ENCODE measurements at places on chromosomes 1 and 21.

GRCh38 chr21:37547615-37548200, 181.1 kb downstream of the DYRK1A start:
- DNase-seq = no peak

GRCh38 chr1:109370712-109371340, 26.9 kb downstream of the SORT1 start:
- no peak for DNase-seq

DNA sequence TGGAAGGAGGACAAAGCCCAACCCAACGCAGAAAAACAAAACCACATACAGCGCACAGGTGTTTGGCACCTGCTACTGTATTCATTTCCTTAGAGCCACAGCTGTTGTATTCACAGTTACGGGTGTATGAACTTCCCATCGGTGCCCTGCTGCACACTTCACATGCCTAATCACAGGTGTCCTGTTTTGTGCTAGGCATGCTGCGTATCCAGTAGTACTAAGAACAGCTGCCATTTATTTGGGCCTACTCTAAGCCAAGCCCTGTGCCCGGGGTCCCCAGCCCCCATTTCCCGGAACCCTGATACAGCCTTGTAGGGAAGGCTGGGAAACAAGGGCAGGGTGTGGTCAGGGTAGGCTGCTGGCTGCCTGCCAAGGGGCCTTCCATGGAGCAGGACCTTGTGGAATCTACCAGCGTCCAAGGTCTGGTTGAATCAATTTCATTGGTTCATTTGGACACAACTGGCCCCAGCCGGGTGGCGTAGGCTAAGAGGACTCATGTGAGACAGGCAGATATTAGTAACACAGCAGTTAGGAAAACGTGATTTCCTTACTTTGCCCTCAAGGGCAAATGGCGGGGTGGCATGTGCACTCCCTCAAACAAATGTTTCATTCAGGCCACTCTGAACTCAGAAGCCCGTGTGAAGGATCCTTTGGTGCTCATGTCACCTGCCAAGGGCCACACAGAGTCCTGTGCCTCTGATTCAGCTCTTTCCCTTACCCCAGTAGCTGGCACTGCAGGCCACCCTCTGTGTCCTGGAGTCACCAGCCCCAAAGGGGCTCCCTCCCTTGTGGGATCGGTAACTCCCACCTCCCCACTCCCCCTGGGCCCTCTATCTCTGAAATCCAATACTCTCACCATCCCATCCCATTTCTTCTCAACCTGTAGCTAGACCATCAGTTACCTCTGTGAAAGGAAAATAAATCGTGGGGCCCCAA, 986 bp upstream of the RNF186 start:
- no peak for DNase-seq

DNA sequence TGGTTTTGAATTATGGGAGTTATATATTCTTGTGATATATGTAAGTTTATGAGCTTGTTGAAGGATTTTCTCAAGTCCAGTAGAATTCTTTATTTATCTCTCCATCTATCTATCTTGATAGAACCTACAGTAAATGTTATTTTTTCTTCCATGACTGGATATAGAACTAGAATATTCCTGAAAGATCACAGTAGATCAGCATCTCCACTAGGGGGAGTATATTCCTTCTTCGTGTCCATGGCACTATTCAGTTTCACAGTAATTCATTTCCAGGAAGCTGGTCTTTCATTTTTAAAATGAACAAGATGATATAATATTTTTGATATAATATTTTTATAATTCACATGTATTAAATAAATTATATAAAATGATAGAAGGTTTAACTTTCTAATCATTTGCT, 18.8 kb downstream of the TMPRSS15 start:
- no peak for DNase-seq

DNA sequence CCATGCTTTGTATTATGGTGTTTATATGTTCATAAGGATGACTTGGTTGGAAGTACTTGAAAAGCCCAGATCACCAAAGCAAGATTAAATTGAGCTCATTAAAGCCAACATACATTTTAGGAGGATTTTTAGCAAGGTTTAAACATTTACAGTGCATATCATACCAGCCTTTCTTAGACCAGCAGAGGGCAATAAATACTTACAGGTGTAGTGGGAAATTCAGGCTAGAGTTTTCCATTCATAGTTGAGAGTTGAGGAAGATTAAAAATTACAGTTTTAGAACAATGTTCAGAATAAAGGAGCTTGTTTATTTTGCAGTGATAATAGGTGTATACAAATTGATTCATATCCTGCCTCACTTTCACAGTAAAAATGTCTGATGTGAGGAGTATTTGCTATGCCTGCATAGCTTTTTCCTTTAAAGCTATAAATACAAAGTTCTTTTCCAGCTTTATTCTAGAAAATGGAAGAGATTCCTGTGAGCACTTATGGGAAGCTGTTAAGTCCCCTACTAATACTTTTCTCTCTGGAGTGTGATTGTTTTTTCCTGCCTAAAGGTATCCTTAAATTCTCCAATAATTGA, 35.3 kb downstream of the DTL start:
- no peak for DNase-seq

DNA sequence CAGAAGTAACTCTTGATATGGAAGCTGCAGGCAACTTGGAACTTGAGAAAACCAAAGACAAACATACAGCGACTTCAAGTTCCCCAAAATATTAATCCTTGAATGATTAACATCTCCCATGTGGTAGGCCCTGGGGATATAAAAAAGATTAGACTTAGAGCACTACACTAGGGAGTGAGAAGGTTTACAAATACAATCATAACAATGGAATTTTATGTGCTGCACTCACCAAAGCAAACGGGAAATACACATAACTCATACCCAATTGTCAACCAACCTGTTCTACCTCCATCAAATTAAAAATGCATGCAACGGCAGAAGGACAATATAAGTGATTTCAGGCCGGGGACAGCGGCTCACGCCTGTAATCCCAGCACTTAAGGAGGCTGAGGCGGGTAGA, 3.7 kb downstream of the SMYD3 start:
- no peak for DNase-seq

GRCh38 chr1:85200463-85201339, at the start of gene SYDE2:
SYDE2 (minus strand) TSS chr1:85201016; CDS start chr1:85200996, 20 bp downstream.
- peak; percentile 45 for DNase-seq

DNA sequence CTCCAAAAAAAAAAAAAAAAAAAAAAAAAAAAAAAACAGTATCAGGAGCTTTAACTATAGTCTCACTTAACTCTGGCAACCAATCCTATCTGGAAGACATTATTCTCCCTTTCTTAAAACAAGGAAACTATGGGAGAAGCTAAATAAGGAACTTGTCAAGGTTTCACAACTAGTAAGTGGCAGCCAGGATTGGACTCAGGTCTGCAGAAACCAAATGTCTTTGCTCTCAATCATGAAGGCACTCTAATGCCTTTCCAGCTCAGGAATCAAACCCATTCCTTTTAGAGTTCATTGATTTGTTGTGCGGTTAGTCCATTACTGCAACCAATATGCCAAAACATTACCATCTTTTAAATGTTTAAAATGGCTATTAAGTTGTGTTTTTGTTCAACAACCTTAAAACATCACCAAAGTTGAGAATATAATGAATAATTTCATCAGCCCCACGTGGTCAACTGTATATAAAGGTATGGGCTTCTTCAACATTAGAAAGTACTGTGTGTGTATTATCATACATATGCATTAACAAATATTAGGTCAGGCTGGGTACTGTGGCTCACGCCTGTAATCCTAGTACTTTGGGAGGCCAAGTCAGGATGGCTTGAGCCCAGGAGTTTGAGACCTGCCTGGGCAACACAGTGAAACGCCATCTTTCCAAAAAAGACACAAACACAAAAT, 1.5 kb downstream of the EPRS1 start:
- no peak for DNase-seq

DNA sequence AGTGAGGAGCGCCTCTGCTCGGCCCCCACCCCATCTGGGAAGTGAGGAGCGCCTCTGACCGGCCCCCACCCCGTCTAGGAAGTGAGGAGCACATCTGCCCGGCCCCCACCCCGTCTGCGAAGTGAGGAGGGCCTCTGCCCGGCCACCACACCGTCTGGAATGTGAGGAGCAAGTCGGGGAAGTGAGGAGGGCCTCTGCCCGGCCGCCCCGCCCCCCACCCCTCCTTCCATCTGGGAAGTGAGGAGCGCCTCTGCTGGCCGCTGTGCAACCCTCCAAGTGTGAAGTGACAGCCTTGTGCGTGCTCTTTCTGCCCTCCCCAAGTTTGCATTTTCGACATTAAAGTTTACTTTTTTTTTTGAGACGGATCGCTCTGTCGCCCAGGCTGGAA, 5.1 kb upstream of the ZZZ3 start:
- DNase-seq = no peak

GRCh38 chr1:212458817-212459216, 26.1 kb downstream of the NENF start:
- DNase-seq = peak; percentile 15

GRCh38 chr1:93613898-93614297, 67.7 kb downstream of the BCAR3 start:
- no peak for DNase-seq

DNA sequence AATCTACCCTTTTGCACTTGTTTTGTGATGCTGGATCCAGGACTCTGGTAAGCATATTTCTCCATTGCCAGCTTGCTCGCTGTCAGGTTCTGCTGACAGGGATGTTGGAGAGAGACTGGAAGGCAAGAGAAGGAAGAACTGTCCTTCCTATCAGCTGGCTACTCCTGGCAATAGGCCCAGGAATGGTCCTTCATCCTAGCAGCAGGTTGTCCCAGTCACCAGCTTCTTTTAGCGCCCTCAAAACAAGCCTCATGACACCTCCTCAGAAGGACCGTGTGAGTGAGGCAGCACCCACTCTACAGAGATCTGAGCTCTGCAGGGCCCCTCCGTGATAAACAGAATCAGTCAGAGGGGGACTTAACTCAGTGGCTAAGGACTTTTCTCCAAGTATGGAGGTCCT, 33.1 kb upstream of the SLAMF9 start:
- no peak for DNase-seq

- DNase-seq = no peak
These were observed at the start of gene RGS21 for GRCh38 chr1:192316942-192317450. RGS21 (plus strand) TSS chr1:192316992; CDS start chr1:192343037, 26,045 bp downstream.

DNA sequence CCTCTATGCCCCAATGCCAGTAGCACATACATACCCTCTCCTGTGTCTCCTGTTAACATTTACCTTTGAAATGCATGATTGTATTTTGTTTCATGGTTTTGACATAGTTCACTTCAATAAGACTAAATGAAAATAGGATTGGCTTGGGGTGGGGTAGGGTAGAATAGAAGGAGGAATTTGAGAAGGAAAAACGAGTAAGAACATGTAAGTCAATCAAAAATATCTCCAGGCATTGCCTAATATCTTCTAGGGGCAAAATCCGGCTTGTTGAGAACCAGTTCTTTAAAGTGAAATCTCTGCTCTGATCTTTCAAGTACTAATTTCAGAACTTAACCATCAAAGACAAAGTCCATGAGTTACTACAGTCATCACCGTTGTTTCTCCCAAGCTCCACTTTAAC, 31.8 kb upstream of the RGS2 start:
- no peak for DNase-seq

DNA sequence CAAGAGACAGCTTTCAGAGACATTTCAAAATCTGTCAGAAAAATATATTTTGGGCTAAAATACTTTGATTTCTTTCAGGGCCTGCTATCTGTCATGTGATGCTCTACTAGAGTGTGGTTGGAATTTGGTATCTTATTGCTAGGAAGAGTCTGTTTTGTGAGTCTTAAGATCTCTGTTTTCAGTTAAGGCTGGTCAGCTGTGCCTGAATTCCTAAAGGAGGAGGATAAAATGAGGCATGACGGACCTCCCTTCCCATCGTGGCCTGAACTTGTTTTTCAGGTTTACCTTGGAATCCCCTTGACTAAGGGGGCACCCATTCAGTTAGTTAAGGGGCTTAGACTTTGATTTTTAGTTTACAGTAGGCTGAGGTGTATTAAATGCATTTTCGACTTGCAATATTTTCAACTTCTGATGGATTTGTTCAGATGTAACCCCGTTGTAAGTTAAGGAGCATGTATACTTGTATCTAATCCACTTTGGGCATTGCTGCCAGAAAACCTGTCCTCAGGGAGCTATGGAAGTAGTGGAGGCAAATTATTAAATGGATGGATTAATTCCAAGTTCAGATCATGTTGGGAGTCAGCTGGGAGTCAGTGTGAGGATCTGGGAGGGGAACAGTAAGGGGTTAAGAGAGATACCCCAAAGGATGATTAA, 18.3 kb downstream of the CAPN2 start:
- DNase-seq = no peak

DNA sequence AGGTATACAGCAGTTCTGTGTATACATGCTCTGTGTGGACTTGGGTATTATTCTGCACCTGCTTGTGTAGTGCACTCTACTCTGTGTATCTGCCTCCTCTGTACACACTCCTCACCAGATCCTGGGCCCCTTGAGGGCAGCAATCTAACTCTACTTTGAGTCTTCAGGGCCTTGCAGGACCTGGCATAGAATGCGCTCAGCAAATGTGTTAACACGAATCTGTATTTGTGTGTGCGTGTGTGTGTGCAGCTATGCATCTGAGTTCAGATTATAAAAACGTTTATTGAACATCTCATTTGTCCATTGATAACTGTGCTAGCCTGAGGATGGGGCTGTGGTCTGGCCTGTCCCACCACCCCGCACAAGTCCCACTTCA, 3.9 kb upstream of the MEF2D start:
- no peak for DNase-seq

DNA sequence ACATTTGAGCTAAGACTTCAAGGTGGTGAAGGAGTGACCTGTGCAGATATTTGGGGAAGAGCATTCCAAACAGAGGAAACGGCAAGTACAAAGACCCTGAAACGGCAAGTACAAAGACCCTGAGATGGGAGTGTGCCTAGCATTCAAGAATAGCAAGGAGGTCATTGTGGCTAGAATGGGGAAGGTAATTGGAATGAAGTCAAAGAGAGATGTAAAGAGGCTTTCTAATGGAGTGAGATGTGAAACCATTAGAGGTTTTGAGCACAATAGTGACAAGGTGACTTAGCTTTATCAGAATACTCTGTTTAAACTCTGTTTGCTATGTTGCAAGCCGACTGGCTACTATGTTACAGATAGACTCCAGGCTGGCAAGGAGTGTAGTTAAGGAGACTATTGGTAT, 4.4 kb downstream of the CDC7 start:
- DNase-seq = no peak

DNA sequence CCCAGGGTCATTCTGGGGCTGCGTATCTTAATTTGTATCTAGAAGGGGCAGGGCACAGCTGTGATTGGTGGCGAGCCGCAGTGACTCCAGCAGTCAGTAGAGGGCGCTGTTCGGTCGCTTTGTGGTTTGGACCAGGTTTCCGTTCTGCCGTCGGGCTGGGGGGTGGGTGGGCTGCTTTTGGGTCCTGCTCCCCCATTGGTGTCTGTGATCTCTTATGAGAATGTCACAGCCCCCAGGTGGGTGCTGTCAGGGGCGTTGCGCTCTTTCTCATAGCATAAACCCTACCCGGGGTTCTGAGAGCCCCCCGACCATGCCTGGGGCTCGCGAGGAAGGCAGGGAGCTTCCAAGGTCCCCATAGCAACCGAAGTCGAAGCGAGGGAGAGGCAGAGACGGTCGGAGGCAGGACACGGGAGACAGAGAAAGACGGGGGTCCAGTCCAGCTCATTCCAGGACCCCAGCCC, 5.4 kb downstream of the TFF3 start:
- DNase-seq = peak; percentile 71
